Left renal pelvis (tissue), 4 donors: ENCODE measurements at places on chromosomes 16 and 17. TPM values are rescaled to one million over a fixed set of nuclear protein-coding genes. Genes with fewer than 3 reads are reported as not detected.

DNA sequence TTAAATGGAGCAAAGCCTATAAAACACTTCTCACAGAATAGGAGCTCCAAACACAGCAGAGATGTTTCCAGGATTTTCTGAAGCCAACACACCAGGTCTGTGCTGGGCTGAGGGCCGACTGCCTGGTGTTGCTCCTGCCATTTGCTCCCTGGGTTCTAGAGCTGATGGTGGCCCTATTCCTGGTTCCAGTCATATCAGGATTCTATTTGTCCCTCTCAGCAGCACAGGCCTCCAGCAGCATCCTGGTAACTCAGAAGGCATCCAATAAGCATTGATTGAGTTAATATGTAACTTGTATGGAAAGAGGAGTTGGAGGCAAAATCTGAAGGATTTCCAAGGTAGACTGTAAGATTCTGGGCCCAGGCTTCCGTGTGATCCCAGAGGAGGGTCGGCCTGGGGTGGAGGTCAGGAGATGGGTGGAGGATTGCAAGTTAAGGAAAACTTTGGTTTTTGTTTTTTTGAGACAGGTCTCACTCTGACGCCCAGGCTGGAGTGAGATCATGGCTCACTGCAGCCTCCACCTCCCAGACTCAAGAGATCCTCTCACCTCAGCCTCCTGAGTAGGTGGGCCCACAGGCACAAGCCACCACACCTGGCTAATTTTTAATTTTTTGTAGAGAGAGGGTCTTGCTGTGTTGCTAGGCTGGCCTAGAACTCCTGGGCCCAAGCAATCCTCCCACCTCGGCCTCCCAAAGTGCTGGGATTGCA lies 5.7 kb downstream of the NUPR1 start:
- no peak for DNase-seq

DNA sequence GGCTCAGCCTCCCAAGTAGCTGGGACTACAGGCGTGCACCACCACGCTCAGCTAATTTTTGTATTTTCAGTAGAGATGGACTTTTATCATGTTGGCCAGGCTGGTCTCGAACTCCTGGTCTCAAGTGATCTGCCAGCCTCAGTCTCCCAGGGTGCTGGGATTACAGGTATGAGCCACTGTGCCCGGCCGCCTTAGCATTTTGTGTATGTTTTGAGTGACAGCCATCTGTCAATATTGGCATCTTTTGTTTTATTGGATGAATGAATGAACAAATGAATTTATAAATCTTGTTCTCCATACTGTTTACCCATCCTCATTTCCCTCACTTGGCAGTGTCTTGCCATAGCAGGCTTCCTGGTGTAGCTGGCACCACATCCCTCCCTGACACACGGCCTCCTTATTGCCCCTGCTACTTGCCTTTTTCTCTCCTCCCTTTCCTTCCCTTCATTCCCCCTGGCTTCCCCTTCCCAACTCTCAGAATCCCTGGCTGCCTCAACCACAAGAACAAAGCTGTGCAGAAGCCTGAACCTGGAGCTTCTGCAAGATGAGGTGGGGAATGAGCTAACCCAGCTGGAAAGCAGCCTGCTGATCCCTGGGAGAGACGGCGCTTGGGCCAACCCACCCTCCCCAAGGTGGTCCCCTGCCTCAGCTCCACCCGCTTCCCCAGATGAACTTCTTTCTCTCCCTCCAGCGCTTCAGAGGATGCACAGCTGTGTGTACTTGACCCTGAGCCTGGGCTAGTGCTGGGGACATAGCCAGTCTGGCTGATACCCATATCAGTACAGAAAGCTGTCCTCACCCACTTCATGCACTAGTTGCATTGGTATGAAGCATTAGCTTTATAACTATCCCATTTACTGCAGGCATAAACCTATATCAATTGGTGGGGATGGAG lies 34.3 kb downstream of the WNT9B start:
- no peak for DNase-seq

DNA sequence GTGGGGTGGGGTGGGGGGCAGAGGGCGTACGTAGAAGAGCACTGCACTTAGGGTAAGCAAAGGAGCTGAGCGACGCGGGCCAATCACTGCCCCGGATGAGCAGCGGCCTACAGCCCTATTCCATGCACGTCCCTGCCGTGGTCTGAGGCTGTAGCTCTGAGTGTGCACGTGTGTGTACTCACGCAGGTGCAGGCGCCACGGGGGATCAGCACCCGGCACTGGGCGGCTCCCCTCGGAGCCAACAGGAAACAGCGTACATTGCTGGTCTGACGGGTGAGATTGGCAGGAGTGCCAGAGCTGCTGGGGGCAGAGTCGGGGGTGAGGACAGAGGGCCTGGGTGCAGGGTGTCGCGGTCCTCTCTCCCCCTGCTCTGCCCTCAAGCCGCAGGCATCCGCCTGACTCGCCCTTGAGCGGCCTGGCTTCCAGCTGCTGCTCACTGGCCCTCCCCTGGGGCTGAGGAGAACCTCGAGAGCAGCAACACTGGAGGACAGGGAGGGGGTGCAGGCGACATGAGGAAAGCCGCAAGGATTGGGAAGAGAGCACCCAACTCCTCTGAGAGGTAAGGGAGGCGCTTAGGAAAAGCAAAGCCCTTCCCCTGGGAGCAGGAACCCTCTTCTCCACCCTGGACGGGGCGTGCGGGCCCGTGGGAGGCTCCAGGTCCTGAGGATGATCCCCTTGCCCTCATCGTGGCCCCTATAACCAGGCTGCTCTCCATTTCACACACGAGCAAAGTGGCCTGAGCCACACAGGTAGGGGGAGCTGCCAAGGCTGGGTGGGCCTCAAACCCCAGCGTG lies 57.8 kb downstream of the ENGASE start:
- DNase-seq: no peak

FOXC2 gene
- polyA plus RNA-seq: 50.4 TPM

PLK1 gene
- 27.9 TPM for polyA plus RNA-seq

GRCh38 chr17:73133911-73134649 lies 30.7 kb upstream of the SSTR2 start:
- no peak for DNase-seq

DNA sequence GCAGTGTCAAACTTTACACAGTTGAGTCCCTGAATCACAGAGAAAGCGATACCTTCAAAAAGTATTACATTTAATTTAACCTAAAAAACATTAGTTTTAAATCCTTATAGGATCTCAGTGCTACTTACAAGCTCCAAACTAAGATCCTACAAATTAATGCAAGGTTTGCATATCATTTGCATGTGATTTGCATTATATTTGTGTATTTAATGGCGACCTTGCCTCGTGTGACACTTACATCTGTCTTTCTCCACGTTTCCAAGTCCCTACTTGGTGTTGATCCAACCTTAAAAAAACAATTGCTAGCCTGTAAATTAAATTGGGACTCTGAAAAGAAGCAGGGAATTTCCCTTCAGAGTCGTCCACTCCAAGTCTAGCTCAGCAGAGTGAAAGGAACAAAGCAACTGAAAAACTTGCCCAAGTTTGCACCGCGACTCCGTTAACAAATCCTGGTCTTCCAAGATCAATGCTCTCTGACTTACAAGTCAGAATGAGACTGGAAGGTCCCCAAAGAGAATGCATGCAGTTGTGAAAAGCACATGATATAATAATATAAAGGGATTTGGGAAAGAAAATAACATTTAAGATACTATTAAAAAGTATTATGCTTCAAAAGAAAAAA lies 739 bp upstream of the FAM117A start:
- DNase-seq: no peak

- no peak for DNase-seq
Measured at GRCh38 chr16:67437513-67437912, 6.6 kb downstream of the HSD11B2 start.
